ENCODE measurements at places on chromosomes 11 and 22. TPM values are rescaled to one million over a fixed set of nuclear protein-coding genes. Genes with fewer than 3 reads are reported as not detected.

The OR8H2 gene
- not detected for total RNA-seq

The RIN1 gene
- 3.0 TPM for total RNA-seq

The SERHL2 gene
- total RNA-seq: 1.0 TPM

The CNTF gene
- 2.6 TPM for total RNA-seq

The INS gene
- not detected for total RNA-seq

The PIWIL4 gene
- 1.1 TPM for total RNA-seq

The DLG2 gene
- total RNA-seq: 2.6 TPM

The OR8K3 gene
- total RNA-seq: not detected

The PANX2 gene
- 0.11 TPM for total RNA-seq

The SMTNL1 gene
- not detected for total RNA-seq

The OR4D5 gene
- total RNA-seq: not detected

The PLEKHB1 gene
- 23.6 TPM for total RNA-seq

The PACSIN2 gene
- 35.8 TPM for total RNA-seq

The DNAJB7 gene
- total RNA-seq: not detected

The TEX12 gene
- 0.40 TPM for total RNA-seq

The OTOG gene
- not detected for total RNA-seq

The CECR2 gene
- 0.06 TPM for total RNA-seq

The TMEM121B gene
- total RNA-seq: 0.08 TPM

The AQP11 gene
- 0.48 TPM for total RNA-seq

Measured in activated naive CD8-positive, alpha-beta T cell treated with anti-CD3 and anti-CD28 coated beads, Interleukin-2, amount 10 ng/mL, durations not matched to agents 7 days and 5 days (primary cell).